ENCODE measurements at places on chromosomes 13 and 19. TPM values are rescaled to one million over a fixed set of nuclear protein-coding genes. Genes with fewer than 3 reads are reported as not detected.

DNA sequence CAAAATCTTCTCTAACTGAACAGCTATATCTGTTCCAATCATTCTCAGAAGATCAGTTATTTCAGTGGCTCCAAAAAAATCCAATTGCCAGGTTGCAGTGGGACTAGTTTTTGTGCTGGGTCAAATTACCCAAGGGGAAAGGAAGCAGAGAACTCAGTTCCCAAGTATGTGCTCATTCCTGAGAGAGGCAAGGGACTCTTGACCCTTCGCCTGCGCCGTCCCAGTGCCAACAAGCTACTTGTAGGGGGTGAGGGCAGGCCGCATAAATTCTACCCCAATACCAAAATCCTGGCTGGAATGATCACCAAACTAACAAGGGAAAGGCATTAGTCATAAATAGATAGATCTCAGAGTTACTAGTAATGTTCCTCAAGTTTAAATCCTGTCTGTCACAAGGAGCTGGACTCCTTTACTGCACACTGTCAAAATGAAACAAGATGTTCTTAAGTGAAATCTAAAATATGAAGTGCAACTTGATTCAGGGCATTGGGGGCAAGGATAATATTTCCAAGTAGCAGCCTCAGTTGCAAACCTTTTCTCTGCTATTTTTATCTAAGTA, 50.6 kb downstream of the XPO4 start:
- DNase-seq: no peak

- DNase-seq: no peak
Measured at GRCh38 chr13:44061876-44062275, 182.2 kb downstream of the LACC1 start.

The UCHL3 gene
- total RNA-seq: 47.4 TPM

DNA sequence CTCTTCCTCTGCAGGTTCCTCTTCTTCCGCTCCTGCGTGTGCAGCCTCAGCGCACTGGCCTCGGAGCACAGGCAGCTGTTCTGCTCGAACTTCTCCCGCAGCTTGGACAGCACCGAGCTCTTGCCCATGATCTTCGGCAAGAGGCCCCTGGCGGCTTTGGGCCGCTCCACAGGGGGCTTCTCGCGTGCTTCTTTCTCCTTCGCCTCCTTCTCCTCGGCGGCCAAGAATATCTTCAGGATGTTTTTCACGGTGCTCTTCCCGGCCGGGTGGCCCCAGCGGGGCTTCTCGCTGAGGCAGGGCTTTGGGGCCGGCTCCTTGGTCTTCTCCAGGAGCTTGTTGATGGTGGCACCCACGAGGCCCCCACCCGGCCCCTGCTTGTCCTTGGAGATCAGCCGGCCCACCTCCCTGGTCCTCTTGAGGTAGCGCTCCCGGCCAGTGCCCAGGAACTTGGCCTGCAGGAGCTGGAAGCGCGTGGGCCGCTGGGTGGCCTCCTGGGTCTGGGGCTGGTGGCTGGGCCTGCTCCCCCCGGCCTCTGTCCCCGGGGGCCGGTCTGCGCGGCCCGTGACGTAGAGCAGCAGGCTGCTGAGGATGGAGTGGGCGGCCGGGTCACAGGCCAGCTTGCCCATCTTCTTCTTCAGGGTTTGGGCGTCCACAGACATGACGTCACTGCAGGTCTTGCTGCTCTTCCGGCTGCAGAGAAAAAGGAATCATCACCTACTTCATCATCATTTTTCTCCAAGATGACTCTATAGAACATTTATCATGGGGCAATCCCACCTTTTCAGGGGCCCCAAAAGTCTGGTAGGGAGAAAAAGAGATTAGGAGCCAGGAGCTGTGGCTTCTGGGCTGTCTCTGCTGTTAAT, 43.8 kb upstream of the GRTP1 start:
- DNase-seq: no peak

DNA sequence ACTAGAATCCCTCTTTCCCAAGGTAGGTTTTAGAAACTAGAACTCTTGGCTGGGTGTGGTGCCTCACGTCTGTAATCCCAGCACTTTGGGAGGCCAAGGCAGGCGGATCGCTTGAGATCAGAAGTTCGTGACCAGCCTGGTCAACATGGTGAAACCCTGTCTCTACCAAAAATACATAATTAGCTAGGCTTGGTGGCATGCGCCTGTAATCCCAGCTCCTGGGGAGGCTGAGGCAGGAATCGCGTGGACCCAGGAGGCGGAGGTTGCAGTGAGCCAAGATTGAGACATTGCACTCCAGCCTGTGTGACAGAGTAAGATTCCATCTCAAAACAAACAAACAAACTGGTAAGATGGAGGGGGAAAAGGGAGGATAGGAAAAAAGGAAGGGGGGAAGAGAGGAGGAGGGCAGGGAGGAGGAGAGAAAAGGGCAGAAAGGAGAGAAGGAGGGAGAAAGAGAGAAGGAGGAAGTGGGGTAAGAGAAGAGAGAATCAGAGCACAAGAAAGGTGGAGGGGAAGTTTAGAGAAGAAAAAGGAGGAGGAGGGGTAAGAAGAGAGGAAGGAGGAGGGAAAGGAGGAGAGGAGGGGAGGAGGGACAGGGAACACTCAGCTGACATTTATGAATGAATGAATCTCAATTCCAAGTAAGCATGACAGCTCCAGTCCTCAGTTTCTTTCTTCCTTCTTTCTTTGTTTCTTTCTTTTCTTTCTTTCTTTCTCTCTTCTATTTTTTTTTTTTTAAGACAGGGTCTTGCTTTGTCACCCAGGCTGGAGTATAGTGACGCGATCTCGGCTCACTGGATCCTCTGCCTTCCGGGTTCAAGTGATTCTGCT, 2.6 kb upstream of the SLC27A1 start:
- DNase-seq: no peak
